Dermis microvascular lymphatic vessel endothelial cell (primary cell): ENCODE measurements at places on chromosomes 11 and 22. TPM values are rescaled to one million over a fixed set of nuclear protein-coding genes. Genes with fewer than 3 reads are reported as not detected.

Gene KCNK7
- total RNA-seq, result under 0.01 and 0.13 TPM in 2 replicates

Gene XPNPEP3
- 5.4 and 7.0 TPM in 2 replicates for total RNA-seq

Gene SLC35E4
- total RNA-seq, result 26.4 and 31.3 TPM in 2 replicates

Gene UBE2L3
- 22.3 and 22.5 TPM in 2 replicates for total RNA-seq

Gene SERPIND1
- total RNA-seq, result under 0.01 TPM in 1 of 2 replicates, not detected in the other

Gene YDJC
- 12.3 and 13.5 TPM in 2 replicates for total RNA-seq

Gene CNGA4
- not detected in 2 replicates for total RNA-seq

Gene FXYD6
- 0.51 and 7.3 TPM in 2 replicates for total RNA-seq

Gene PANX3
- total RNA-seq, result not detected in 2 replicates

Gene SMIM35
- not detected in 2 replicates for total RNA-seq

Gene RPUSD4
- total RNA-seq, result 31.2 and 33.3 TPM in 2 replicates

Gene APOA5
- not detected in 2 replicates for total RNA-seq

Gene MAP6
- total RNA-seq, result 0.26 and 0.51 TPM in 2 replicates

Gene OR10A5
- not detected in 2 replicates for total RNA-seq

Gene KIF18A
- 3.2 and 8.7 TPM in 2 replicates for total RNA-seq

Gene DBX1
- total RNA-seq, result not detected in 2 replicates

Gene TIRAP
- total RNA-seq, result 4.7 and 5.7 TPM in 2 replicates

Gene OR4S1
- total RNA-seq, result not detected in 2 replicates

Gene CDC42EP1
- total RNA-seq, result 6.8 and 14.8 TPM in 2 replicates

Gene C11orf91
- not detected in 2 replicates for total RNA-seq

Gene OR56A1
- total RNA-seq, result not detected in 2 replicates

Gene KCNJ11
- total RNA-seq, result 0.64 and 2.1 TPM in 2 replicates

Gene WNT7B
- not detected in 2 replicates for total RNA-seq

Gene NNMT
- total RNA-seq, result 133 and 251 TPM in 2 replicates

Gene OR5P2
- total RNA-seq, result not detected in 2 replicates

Gene COX8A
- 297 and 328 TPM in 2 replicates for total RNA-seq

Gene SLC29A2
- 0.77 and 1.0 TPM in 2 replicates for total RNA-seq

Gene RIMBP3B
- under 0.01 TPM in 1 of 2 replicates, not detected in the other for total RNA-seq

Gene LBHD1
- 1.5 and 1.8 TPM in 2 replicates for total RNA-seq

Gene MB
- total RNA-seq, result not detected in 2 replicates

Gene RFPL3
- total RNA-seq, result not detected in 2 replicates

Gene DLG2
- 0.13 and 0.51 TPM in 2 replicates for total RNA-seq

Gene A4GALT
- total RNA-seq, result 43.8 and 70.8 TPM in 2 replicates

Gene MS4A4A
- total RNA-seq, result not detected in 2 replicates

Gene C11orf86
- total RNA-seq, result not detected in 2 replicates

Gene GAL3ST1
- 0.13 TPM in 1 of 2 replicates, not detected in the other for total RNA-seq

Gene OR51F1
- not detected in 2 replicates for total RNA-seq

Gene INS
- not detected in 2 replicates for total RNA-seq

Gene SESN3
- total RNA-seq, result 23.2 and 46.3 TPM in 2 replicates

Gene TPBGL
- total RNA-seq, result under 0.01 and 0.13 TPM in 2 replicates

Gene LMO1
- total RNA-seq, result not detected in 2 replicates

Gene TRIM48
- not detected in 2 replicates for total RNA-seq

Gene UBQLNL
- total RNA-seq, result not detected in 2 replicates
